ENCODE measurements at places on chromosomes 2 and 18. TPM values are rescaled to one million over a fixed set of nuclear protein-coding genes. Genes with fewer than 3 reads are reported as not detected.

Gene RPRM
- not detected for total RNA-seq

Gene ABCG5
- not detected for total RNA-seq

Gene MC5R
- total RNA-seq: not detected

Gene ZSCAN30
- total RNA-seq: 16.4 TPM

Gene CRIM1
- 34.1 TPM for total RNA-seq

Gene OSR1
- not detected for total RNA-seq

Gene RNF125
- 74.7 TPM for total RNA-seq

Gene DIPK1C
- not detected for total RNA-seq

Gene MRPL19
- 17.8 TPM for total RNA-seq

Gene ACAA2
- total RNA-seq: 71.7 TPM

Gene SH3RF3
- total RNA-seq: 0.34 TPM

Gene ZNF396
- total RNA-seq: 1.7 TPM

Gene SOWAHC
- 0.16 TPM for total RNA-seq

Gene NIF3L1
- 9.6 TPM for total RNA-seq

Gene PECR
- 15.4 TPM for total RNA-seq

Gene TBR1
- total RNA-seq: not detected

Gene RAB17
- not detected for total RNA-seq

Gene IFT172
- total RNA-seq: 24.8 TPM

Gene TMEM163
- total RNA-seq: 6.8 TPM

Gene SNTG2
- total RNA-seq: not detected

Gene CNGA3
- not detected for total RNA-seq

Gene LAMA1
- total RNA-seq: not detected

Gene ATF2
- total RNA-seq: 66.7 TPM

Gene RAMP1
- total RNA-seq: 4.9 TPM

Gene LRRC30
- total RNA-seq: not detected

Gene G6PC2
- not detected for total RNA-seq

Gene EPHA4
- 48.6 TPM for total RNA-seq

Gene FRZB
- total RNA-seq: not detected

Gene UPP2
- not detected for total RNA-seq

Gene IL37
- not detected for total RNA-seq

Gene ARHGEF4
- total RNA-seq: not detected

Gene DYNAP
- total RNA-seq: not detected

Gene RAB27B
- 25.7 TPM for total RNA-seq

Gene NT5C1B
- not detected for total RNA-seq

Gene SMYD1
- not detected for total RNA-seq

Gene GALNT14
- total RNA-seq: not detected

Gene POLR1A
- total RNA-seq: 22.8 TPM

Gene TEX44
- not detected for total RNA-seq

Gene KYNU
- total RNA-seq: 3.6 TPM

Gene ANKRD30B
- total RNA-seq: not detected

Gene SKOR2
- total RNA-seq: not detected

Gene ALKAL2
- 2.0 TPM for total RNA-seq
